ENCODE measurements at places on chromosomes 7 and 10.

- DNase-seq: no peak
These were observed 14.7 kb upstream of the SLC16A9 start for GRCh38 chr10:59724098-59724938.

GRCh38 chr7:28774261-28774988, 183.7 kb downstream of the TRIL start:
- DNase-seq: no peak

- DNase-seq: no peak
These were observed 77.7 kb downstream of the CELF2 start for GRCh38 chr10:11095374-11095801.

- no peak for DNase-seq
These were observed 25.9 kb downstream of the GPRIN2 start for GRCh38 chr10:46530249-46531186.

DNA sequence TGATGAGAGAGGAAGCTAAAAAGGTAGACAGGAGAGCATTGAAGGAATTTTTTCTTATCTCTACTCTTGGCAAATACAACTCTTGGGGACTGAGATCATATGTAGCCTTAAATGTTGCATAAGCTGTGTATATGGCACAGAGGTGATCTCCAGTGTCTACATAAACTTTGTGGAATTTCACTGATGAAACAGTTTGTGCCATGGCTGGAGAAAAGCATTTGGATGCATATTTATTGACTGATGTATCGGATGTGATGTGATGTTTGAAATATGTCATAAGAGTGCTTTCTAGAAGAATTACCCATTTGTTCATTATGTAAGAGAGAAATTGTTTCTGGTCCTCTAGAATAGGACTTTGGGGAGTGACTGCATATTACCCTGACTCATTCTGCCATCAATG, 244.9 kb upstream of the LRRTM3 start:
- no peak for DNase-seq

DNA sequence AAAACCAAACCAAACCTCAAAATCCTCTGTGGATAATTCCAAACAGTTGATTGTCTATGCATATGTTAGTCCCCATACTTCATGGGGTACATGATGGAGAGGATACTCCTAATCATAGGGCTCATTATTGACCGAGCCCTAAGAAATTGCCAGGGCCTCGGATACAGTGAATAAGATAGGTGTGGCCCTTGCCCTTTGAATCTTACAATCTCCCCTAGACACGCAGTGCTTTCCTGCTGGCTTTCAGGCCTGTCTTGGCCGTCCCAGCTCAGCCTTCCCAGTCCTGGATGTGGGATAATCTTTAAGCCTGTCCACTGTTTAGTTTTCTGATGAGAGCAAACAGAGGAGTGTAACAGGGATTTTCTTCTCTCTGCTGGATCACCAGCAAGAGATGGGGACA, 161.8 kb downstream of the TMEM178B start:
- no peak for DNase-seq

DNA sequence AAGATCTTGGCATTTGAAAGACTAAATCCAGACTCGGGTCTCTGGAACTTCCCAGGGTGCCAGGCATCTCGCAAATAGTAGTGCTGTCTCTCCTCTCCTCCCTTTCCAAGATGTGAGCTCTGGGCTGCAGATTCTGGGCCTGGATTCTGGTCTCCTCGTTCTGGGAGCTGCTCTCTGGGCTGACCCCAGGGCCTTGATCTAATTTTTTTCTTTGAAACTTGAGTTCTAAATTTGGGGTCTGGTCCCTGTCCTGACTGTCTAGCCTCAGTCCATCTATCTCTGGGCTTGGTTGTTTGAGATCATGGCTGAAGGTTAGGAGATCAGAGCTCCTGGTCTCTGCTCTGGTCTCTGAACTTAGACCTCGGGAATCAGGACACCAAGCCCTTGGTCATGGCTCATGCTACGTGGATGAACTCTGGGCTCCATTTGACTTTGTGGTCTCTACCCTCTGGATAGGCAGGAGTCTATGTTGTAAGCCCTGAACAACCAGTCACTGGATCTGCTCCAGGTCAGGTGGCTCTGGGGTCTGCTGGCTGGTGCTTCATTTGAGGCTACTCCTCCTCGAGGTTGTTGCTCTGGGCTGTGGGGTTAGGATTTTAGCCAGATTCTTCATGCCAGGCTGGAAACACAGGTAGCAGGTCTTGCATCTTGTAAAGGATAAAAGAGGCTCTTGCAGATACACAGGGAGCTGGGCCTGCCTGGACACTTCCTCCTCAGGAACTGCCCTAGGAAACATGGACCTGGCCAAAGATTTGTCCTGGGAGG, 8.0 kb upstream of the MBL2 start:
- no peak for DNase-seq

GRCh38 chr7:27312820-27313219, 70.2 kb downstream of the EVX1 start:
- DNase-seq: no peak

- DNase-seq: no peak
These were observed 47.0 kb upstream of the BICC1 start for GRCh38 chr10:58465629-58466028.

GRCh38 chr10:28993861-28994260, 295.0 kb upstream of the LYZL1 start:
- DNase-seq: no peak

- DNase-seq: no peak
These were observed 50.9 kb downstream of the FIGNL1 start for GRCh38 chr7:50399206-50399605.

- DNase-seq: no peak
These were observed 29.9 kb upstream of the RAPGEF5 start for GRCh38 chr7:22386865-22387264.

DNA sequence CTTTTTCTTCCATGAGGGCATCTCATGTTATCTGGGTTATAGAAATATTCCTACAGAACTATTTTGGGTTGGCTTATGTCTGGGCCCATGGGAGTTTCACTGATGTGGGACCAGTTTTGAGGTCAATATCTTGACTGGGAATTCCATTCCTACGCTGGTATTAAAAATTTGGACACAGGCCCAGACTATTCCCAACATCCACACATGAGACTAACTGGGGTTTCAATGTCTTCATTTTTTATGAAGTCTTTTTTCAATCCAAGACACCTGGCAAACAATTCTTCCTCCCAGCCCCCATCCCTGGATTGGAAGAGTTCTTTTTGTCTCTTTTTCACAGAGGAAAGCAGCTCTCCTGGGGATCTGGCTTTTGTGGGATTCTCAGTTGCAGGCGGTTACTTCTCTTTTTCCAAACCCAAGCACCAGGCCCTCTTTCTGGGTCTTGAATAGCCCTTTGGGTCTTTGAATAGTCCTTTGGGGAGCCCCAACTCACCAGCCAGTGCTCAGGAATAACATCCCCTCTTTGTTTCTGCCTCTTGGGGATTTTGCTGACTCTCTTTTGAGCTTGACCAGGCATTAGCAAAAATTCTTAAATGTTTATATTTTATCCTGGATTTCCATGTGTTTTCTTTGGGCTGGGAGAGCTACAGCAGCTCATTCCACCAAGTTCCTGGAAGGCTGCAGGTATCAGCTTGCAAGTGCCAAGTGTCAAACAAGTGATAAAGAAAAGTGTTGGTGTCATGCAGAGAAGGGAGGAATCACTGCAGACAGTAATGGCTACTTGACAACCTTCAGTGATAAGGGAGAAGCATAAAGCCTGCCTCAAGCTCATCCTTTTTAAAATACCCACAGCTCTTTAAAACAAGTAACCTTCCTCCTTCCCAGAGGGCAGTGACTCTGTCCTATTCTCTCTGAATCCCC, 234.3 kb downstream of the ADAM12 start:
- DNase-seq: no peak

DNA sequence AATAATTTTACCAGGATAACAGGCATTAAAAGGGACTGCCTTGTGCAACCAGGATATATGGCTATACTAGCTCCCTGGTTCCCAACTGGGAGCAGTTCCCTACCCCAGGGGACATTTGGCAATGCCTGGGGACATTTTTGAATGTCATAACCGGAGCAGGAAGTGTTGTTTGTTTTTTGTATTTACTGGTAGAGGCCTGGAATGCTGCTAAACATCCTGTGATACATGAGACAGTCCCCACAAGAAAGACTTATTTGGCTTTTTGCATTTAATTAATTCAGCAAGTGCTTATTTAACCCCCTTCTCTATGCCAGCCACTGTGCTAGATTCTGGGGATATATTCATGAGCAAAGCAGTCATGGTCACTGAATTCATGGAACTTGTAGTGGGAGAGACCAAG, 181.2 kb downstream of the BBS9 start:
- DNase-seq: no peak

DNA sequence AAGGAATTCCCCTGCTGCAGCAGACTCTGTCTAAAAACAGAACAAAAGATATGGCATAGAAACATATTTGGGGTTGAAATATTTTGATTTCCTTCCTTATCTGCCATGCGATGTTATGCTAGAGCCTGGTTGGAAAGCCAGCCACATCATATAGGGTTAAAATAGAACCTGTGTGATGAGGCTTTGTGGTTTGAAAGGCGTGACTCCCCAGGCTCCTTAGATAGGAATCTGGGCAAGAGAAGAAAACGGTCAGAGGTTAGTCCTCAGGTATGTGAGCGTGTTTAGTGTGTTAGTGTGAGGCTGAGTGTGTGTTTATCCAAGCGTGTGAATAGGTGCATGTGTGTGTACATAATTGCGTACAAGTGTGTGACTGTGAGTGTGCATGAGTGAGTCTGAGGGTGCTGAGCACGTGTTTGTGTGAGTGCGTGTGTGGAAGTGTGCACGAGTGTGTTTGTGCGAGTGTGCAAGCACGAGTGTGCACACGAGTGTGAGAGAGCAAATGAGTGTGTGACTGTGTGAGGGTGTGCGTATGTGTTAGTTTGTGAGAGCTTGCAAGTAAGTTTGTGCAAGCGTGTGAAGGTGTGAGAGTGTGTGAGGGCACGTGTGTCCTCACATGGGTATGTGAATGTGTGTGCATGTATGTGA, 79.9 kb downstream of the COL26A1 start:
- no peak for DNase-seq

- no peak for DNase-seq
These were observed 36.9 kb downstream of the ENTPD1 start for GRCh38 chr10:95792874-95793285.

GRCh38 chr7:135088566-135088965, 59.3 kb upstream of the TMEM140 start:
- DNase-seq: no peak

- no peak for DNase-seq
These were observed 117.5 kb downstream of the TCF7L2 start for GRCh38 chr10:113067501-113067900.

GRCh38 chr7:48658138-48658537, 266.2 kb upstream of the CDC14C start:
- DNase-seq: no peak

- DNase-seq: no peak
These were observed 1.4 kb downstream of the ZNF438 start for GRCh38 chr10:31030260-31030659.

DNA sequence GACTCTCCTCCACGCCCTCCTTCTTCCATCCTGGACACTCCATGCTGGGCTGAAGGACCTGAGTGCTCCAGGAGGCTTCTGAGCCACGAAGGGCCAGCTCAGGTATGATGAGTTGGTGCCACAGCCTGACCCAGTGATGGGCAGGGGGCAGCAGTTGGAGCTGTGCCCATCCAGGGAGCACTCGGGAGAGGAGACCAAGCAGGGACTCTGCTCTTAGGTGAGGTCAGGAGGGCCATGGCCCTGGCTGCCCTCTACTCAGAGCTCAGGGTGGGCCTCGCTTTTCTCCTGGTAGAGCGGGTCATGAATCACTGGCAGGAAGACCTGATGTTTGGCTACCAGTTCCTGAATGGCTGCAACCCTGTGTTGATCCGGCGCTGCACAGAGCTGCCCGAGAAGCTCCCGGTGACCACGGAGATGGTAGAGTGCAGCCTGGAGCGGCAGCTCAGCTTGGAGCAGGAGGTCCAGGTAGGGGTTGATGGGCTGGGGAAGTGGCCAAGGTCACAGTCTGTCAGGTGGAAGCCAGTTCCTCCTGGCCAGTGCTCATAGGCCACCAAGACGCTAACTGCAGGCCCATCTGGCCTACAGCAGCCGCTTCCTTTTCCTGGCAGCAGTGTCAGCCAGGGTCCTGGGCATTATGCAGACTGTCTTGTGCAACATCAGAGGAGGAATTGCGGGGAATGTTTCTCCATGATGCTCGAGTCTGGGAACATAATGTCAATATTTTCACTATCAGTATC, 50.8 kb downstream of the ALOX5 start:
- DNase-seq: no peak

DNA sequence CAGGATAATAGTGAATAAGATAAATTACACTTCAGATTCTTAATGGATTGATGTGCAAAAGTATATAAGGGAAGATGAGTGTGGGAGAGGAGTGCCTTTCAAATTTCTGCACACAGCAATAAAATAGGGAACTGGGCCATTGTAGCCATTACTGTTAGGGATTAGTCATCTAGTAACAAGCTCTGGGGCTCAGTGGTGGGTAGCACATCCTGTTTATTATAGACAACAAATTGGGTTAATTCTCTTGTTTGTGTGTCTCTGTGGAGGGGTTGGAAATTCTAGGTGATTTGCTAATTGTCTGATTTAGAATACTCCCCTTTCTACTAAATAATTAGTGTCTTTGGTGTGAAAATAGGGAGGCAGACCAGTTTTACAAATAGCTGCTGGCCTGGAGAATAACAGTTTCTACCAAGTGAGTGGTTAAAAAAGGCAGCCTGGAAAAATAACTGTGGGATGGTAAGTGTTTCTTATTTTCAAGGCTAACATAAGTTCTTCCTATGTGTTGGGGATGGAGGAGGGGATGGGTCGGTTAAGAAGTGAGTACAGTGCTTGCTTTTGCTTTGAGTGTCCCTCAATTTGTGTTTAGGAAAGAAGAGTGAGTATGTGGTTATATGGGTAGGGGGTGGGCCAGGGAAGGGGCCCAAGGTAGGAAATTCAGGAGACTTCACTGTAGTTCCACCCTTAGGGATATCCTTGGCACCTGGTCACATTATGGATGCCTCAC, 43.3 kb upstream of the TMEM248 start:
- no peak for DNase-seq

DNA sequence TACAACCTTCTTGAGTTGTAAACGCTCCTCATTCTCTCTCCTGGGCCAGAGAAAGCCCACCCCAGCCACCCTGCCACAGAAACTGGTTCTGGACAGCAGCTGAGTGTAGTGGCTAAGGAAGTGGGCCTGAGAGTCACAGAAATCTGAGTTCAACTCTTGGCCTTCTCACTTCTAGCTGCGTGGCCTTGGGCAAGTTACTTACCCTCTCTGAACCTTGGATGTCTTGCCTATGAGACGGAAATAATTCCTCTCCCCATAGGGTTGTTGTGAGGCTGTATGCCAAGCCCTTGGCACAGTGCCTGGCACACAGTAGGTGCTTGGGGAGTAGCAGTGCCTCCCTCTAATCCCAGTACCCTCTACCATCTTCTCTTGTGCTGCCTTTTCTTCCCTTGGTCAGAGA, 51.5 kb downstream of the ADAMTS14 start:
- DNase-seq: no peak

GRCh38 chr7:143002898-143003297, 24.0 kb downstream of the OR9A2 start:
- no peak for DNase-seq

All from stimulated activated CD4-positive, alpha-beta T cell treated with anti-CD3 and anti-CD28 coated beads, Interleukin-4, amount 100 ng/mL, for 4 hours (primary cell).